ENCODE measurements at places on chromosomes 12 and 14.

GRCh38 chr14:59464486-59465315 is 479 bp downstream of the GPR135 start:
- DNase-seq: peak; percentile 64

DNA sequence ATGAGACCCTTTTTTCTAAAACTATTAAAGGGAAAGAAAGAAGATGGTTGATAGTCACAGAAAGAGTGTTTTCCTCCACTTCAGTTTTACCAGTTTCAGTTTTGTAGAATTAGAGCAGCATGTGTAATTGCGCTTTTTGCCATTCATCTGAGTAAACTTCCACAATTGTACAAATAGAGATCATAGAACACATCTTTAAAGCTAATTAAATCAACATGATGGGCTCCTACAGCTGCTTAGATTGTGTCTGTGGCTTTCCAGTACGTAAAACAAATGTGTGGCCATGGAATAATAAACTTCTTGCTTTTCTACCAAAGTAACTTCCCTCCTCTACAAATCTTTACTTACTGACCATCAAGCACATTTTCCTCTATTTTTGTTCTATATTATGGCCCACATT is 84.2 kb upstream of the LRIG3 start:
- no peak for DNase-seq

- DNase-seq: no peak
Measured at GRCh38 chr12:46475972-46476645, 103.5 kb upstream of the SLC38A2 start.

DNA sequence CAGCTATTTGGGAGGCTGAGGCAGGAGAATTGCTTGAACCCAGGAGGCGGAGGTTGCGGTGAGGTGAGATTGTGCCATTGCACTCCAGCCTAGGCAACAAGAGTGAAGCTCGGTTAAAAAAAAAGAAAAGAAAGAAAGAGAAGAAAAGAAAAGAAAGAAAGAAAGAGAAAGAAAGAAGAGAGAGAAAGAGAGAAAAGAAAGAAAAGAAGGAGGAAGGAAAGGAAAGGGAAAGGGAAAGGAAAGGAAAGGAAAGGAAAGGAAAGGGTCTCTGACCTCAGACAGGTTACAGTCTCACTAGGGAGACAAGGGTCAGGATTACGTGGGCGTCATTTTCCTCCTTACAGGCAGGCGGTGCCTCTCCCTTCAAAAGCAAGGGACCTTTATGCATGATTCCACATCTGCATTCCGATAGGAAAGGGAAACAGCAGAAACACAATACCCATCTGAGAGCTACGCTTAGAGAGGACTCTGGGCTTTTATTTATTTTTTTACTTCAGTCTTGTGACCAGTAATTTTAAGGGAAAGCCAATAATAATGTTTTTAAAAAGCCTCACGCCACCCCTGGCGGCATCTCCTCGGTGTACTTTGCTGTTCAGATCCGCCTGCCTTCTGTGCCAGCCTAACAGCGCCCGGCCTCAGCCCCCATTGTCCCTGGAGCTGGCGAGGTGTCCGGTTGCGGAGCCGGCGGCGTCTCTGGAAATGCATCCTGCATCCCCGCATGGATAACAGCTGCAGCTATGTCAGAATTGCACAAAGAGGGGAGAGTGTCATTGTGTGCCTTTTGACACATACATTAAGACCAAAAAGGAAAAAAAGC is 945 bp upstream of the HIP1R start:
- DNase-seq: peak; percentile 14

GRCh38 chr14:72736308-72736707 is 157.6 kb downstream of the DPF3 start:
- DNase-seq: no peak

GRCh38 chr14:71166180-71166837 is 259.1 kb downstream of the PCNX1 start:
- no peak for DNase-seq

GRCh38 chr12:113048716-113049127 is 7.8 kb upstream of the DTX1 start:
- no peak for DNase-seq

- no peak for DNase-seq
Measured at GRCh38 chr14:53148671-53149070, 4.5 kb downstream of the DDHD1 start.

DNA sequence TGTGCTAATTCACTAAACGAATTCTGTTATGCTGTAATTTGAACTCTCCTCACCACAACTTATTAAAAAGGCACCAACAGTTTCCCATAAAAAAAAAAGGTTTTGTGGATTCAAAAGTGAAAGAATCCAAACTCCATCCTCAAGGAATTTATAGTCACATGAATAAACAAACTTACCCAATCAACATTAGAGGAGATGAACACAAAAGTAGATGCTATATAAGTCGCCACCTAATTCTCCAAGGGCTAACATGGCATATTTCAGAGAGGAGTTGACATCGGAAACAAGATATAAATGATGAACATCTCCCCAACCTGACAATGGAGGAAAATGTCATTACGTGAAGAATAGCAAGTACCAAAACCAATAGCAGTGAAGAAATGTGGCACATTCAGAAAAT is 265.5 kb upstream of the PRKD1 start:
- DNase-seq: no peak

DNA sequence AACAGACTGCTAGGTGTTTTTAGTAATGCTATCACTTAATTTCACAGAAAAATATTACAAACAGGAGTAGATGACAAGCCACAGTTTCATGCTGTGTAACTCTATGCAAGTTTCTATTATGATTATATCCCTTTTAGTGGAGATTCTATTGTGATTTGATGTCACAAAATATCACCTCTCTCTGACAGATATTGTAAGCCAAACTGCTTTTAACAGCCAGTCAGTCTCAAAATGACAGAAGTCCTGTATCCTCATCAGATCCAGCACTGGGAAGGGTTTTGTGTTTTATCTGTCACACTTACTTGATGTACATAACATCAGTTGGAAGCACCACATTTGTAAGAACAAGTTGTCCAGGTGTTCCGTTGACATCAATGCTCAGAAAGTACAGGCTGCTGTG is 164.8 kb downstream of the DERA start:
- no peak for DNase-seq

DNA sequence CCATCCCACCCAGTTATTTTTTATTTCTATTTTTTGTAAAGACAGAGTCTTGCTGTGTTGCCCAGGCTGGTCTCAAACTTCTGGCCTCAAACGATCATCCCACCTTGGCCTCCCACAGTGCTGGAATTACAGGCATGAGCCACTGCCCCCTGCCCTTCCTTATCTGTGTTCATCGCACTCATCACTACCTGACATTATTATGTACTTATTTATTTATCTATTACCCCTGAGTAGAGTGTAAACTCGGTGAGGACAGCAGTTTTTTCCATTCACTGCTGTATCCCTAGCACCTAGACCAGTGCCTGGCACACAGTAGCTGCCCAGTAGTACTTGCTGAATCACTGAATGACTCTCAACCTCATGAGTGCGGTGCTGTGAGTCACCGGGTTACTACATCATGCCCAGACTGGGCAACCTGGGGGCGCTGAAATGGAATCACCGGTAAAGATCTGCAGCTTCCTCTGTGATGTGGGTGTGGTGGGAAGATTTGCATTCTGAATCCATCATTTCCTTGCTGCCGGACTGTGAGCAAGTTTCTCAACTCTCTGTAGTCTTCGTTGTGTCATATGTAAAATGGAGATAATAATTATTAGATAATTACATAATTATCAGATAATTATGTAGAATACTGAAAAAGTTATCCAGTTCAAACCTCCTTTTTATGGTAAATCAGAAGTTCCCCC is 81.9 kb upstream of the USP44 start:
- no peak for DNase-seq

DNA sequence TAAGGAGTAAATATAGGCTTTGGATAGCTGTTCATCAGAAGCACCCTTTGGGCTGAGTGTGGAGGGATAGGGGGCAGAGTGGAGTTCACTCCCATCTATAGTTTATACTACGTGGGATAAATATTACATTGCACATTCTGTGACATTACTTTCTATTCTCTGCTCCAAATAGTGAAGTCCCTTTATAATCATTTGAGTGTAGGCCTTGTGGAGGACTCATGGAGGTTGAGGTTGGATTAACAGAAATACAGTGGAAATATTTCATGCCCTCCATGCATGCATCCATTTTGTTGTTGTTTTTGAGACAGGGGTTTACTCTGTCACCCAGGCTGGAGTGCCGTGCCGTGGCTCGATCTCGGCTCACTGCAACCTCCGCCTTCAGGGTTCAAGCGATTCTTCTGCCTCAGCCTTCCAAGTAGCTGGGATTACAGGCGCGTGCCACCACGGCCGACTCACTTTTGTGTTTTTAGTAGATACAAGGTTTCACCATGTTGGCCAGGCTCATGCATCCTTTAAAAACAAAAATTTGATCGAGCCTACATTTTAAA is 1.4 kb downstream of the CHPT1 start:
- no peak for DNase-seq

DNA sequence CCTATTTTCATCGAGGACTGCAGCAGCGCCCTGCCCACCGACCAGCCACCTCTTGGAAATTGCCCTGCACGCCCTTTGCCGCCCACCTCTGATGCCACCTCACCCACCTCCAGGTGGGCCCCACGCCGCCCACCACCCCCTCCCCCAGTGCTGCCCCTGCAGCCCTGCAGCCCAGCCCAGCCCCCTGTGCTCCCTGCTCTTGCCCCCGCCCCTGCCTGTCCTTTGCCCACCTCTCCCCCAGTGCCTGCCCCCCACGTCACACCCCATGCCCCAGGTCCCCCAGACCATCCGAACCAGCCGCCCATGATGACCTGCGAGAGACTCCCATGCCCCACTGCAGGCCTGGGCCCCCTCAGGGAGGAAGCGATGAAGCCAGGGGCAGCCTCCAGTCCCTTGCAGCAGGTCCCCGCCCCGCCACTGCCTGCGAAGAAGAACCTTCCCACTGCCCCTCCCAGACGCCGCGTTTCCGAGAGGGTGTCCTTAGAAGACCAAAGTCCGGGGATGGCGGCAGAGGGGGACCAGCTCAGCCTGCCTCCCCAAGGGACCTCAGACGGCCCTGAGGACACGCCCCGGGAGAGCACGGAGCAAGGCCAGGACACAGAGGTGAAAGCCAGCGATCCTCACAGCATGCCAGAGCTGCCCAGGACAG is 96.5 kb downstream of the LGMN start:
- DNase-seq: no peak

DNA sequence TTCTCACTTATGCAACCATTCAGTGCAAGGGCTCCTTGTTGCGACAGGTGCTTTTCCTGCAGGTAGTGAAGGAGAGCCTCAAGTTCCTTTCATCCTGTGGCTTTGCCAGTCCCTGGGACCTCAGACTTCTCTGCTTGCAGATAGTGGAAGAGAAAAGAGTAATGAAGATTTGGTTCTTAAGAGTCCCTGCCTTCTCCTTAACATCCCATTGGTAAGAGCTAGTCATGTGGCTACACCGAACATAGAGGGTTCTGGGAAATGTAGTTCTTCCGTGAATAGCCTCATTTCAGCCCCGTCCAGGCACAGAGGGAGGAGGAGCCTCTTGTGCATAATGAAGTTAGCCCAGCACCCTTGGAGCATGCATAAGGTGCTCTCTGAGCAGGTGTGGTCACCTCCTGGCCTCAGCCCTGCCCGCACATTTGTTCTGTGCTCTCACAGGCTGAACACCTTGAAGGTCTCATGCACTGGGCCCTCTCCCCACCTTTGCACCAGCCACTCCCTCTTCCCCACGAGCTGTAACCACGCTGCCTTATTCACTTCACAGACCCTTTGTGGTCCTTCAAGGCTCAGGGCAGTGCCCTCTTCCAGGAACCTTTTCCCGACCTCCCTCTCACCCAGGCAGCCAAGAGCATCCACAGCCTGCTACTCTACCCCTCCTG is 134.0 kb downstream of the BCL11B start:
- DNase-seq: no peak

DNA sequence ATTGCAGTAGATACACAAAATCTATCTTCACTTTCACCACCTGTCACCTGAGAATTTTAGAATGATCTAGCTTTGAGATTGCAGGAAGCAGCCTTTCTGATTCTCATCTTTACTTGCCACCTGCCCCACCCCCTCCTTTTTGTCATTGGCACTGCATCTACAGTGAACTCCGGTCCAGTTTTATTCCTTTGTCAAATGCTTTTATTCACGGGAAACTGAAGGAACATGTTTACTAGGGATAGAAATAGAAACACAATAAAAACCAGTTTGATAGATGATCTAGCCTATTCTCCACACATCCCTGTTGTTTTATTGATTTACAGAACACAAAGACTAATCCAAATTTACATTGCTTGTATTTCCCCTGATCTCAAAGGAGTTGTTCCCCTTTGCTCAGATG is 471.7 kb upstream of the STXBP6 start:
- no peak for DNase-seq

DNA sequence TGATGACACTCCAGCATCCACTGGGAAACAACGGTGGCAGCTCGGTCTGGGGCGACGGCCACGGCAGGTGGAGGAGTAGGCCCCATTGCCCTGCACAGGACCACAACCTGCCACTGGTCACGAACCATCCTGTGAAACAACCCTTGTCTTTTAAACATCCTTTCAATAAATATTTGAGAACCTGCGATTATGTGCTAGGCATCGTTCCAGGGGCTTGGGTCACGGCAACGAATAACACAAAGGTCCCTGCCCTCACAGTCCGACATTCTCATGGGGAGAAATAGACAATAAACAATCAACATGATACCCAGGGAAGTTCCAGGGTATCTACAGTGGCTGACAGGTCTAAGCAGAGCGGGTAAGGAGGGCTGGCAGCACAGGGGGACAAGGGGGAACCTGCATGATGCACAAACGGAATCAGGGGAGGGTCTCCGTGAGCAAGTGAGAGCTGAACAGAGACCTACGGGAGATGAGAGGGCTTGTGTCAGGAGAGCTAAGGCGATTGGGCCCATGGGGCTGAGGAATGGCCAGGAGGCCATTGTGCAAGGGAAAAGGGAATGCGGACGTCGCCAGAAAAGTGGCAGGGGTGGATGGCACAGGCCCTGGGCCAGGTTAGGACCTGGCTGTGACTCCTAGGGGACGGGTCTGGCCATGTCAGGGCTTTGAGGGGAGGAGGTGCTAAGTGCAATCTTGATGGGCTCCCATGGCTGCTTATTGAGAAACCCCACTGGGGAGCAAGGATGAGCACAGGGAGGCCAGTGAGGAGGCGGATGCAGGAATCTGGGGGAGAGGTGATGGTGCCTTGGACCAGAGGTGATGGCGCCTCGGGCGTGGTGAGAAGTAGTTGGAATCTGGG is 9.7 kb downstream of the SCARB1 start:
- DNase-seq: no peak

DNA sequence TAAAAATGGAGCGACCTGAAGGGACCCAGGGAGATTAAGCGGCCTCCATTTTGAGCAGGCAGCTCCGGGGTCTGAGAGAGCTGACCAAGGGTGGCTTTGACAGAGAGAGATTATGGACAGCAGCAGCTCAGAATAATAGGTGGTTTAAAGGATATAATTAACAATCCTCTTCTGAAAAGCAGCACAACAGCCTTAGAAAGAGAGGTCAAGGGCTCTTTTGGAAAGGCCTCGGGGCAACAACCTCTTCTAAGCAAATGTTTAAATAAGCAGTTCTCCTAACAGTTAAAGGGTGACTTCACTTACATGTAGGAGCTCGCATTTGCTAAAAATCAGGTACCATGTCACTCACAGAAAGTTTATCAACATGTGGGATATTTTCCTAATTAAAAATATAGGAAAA is 87.2 kb upstream of the FRMD6 start:
- DNase-seq: no peak

Data from activated B cell treated with CpG ODN at 0.5 μM for 24 hours (primary cell).